Activated gamma-delta T cell (primary cell): ENCODE measurements at places on chromosomes 5 and 9.

GRCh38 chr5:42566652-42567295 is 143.5 kb downstream of the GHR start:
- no peak for DNase-seq

DNA sequence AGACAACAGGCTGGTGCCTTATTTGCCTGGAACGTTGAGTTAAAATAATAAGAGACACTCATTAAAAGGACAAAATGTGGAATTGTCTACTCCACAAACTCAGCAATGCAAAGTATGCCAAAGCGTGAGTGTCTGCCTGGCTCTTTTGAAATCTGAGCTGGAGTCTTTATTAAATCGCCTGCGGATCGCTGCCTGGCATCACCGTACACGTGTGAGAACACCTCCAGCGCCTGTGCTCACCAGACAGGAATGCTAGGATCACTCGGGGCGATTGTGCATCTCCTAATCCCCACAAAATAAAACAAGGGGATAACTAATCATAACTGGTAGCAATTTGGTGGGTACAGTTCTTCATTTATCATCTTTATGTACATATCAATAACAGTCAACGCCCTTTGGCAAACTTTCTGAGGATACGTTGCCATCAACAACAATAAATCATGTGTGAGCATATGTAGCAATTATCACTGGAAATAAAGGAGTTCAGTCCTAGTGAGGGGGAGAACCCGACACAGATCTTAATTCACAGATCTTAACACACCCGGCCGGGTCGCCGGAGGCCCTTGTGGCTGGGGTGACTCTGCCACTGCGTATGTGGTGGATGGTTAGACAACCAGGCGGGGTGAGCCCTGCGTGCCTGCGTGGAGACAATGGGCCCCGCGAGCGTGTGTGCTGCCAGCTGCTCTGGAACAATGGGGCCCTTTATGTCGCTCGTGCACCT is 284.9 kb upstream of the IRX1 start:
- no peak for DNase-seq

DNA sequence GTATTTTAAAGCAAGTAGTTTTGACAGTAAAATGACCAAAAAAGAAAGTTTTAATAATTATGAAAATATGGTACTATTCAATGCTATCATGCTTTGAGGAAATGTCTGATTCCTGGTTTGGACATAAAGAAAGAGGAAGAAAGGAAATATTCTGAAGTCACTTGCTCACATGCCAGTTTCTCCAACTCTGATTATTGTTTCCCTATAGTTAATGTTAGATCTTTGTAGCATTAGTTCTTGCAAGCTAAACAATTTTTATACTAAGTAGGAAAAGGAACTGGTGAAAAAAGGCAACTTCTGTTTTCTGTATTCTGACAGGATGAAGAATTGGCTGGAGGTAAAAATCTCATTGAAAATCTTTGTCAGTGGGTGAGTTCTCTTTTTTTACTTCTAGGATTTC is 119.5 kb downstream of the YTHDC2 start:
- DNase-seq, result no peak

DNA sequence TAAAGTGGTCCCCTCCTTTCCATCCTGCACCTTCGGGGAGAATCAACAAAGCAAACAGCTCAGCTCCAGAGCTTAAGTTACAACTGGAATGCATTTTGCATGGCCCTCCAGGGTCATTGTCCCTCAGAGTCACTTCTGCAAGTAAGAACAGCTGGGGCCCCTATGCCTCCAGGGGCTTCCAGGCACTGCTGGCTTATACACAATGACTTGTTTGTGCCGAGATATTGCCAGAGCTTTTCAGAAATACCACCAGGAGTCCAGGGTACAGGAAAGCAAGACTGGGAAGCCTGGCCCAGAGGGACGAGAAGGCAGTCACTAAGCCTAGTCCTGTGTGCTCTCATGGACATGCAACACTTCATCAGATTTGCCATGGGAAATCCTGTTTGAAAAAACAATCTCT is 11.3 kb downstream of the FRMD3 start:
- DNase-seq, result no peak

GRCh38 chr9:130692321-130692720 is 1.3 kb upstream of the EXOSC2 start:
- DNase-seq, result no peak

DNA sequence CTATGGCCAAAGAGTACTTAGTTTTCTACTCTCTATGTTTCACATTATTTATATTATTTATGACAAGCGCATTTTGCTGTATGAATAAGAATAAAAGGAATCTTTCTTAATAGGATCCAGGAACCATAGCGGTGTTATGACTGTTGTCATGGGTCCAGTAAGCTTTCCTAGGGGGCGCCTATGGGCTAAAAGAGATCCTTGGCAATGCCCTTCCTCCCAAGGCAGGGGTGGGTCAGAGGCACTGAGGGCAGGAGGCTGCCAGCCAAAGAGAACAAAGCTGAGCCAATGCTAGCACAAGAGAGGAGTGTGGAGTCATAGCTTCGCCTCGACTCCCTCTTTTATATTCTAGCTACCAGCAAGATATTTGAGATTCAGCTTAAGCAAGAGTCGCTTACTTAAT is 98.4 kb upstream of the GNAQ start:
- DNase-seq, result no peak

GRCh38 chr5:115751176-115751575 is 65.3 kb downstream of the CDO1 start:
- no peak for DNase-seq

DNA sequence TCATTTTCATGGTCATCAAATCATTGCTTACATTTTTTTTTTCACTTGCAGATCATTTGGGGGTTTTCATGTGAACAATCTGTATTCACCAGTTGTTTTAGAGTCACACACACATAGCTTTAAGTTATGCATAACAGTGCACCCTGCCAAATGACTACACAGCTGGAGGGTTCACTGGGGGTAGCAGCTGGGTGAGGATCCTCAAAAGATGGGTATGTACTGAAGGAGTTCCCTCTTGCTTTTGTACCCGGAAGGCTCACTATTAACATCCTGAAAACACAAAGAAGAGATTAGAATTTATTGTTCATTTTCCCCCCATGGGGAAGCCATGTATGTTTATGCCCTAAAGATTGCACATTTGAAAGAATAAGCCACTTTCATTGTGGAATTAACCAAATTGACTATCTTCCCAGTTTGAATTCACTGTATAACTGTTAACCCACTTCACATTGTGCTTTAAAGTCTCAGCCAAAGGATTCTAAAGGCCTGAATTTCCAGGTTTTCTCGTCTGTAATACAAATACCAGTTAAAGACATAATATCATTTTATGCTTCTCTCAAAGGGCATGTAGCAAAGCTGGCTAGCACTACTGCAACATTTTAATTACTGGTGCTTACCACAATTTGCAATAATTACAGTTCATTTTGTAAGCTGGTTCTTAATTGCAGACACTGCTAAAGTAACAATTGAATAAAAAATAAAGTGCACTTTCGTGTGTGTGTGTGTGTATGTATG is 466.4 kb upstream of the MEF2C start:
- no peak for DNase-seq

- no peak for DNase-seq
Observed at GRCh38 chr5:135723491-135723890, 111.0 kb upstream of the SLC25A48 start.

GRCh38 chr5:10548418-10549122 is 15.3 kb upstream of the ANKRD33B start:
- no peak for DNase-seq

DNA sequence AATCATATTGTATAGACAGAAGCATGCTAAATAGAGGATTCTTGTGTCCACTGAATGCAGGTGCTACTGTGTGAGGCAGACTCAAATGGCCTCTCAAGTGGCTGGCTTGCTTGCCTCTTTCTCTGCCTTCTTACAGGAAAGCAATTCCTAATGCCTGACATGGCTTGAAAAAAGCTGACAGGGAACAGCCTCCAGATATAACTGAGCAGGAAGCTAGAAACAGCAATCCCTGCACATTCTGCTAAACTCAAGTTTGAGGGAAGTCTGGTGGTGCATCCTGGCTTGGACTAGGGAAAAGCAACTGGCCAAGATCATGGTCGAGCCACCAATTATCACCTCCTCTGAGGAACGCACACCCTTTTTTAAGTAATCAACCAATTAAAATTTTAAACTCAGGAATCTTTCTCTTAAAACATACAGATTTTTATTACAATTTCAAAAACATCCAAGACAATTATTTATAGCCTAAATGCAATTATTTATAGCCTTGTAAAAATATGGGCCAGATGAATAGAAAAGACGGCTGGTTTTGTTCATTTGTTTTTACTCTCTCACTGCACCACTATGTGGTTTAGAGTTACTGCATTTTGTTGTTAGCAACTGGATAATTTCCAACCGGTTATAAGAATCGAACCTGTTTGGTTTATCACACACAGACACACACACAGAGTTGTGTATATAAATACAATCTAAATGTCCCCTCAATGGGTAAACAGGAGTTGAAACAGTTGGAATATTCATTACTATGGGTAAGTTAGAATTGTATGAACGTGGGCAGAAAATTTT is 290.9 kb upstream of the ANKRD55 start:
- DNase-seq, result no peak

- DNase-seq, result no peak
Observed at GRCh38 chr9:89576404-89576839, 28.4 kb upstream of the GADD45G start.

- no peak for DNase-seq
Observed at GRCh38 chr9:97808972-97809371, 44.1 kb upstream of the FOXE1 start.

GRCh38 chr5:127228540-127229184 is 61.9 kb upstream of the MEGF10 start:
- DNase-seq, result no peak

DNA sequence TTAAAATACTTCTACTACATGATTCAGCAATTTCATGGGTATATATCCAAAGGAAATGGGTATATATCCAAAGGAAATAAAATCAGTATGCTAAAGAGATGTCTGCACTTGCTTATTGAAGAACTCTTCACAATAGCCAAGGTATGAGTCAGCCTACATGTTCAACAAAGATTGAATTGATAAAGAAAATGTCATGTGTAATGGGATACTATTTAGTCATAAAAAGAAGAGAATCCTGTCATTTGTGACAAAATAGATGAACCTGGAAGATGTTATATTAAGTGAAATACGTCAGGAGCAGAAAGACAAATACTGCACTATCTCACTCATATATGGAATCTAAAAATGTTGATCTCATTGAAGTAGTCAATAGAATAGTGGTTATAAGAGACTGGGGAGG is 944.5 kb upstream of the CTNND2 start:
- DNase-seq, result no peak
